ENCODE measurements at places on chromosomes 7 and 10. TPM values are rescaled to one million over a fixed set of nuclear protein-coding genes. Genes with fewer than 3 reads are reported as not detected.

ZNF138 gene
- total RNA-seq, result 9.4 TPM

MYH16 gene
- not detected for total RNA-seq

HELLS gene
- total RNA-seq, result 151 TPM

FAM53B gene
- 21.5 TPM for total RNA-seq
